ENCODE measurements at places on chromosomes 16 and 17. TPM values are rescaled to one million over a fixed set of nuclear protein-coding genes. Genes with fewer than 3 reads are reported as not detected.

DNA sequence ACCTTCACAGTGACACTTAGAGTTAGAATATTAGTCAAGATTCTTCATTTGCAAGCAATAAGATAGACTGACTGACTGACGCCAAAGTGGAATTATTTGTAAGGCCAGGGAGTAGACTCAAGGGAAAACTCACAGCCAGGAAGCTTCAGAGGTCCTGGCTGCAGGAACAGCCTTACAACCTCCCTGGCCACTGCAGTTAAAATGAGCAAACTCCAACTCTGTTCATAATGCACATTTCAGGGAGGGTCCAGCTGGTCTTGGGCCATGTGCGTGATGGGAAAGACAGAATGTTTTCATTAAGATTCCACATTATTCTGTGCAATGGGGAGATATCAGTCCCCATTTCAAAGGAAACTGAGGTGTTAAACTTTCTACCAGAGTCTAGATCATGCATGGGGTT, 9.9 kb downstream of the CAPNS2 start:
- DNase-seq = peak; percentile 80

DNA sequence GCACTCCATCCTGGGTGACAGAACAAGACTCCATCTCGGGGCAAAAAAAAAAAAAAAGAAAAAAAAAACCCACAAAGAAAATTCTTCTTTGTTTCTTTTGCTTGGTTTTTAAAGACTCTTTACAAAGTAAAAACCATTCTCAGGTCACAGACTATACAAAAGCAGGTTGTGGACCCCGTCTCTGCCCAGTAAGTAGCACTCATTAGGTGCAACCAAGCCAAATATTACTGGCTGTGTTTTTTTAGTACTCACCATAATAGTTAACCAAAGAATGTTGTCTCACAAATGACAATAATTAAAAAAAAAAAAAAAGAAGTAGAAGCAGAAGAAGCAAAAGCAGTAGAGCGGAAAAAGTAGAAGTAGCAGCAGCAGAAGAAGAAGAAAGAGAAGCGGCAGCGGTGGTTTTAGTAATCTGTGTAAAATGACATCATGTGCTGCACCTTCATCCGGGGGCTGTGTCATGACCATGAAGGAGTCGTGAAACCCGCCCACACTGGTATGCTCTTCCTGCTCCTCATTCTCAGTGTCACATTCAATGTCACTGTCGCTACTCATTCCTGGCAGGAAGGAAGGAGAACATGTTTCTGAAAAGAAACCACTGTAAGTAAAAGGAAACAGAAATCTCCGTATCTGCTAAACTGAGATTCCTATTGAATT, 105.4 kb downstream of the TRIM37 start:
- DNase-seq = no peak

TEX19 gene
- total RNA-seq = not detected

- DNase-seq = no peak
Observed at GRCh38 chr16:10983159-10983558, 38.8 kb downstream of the CLEC16A start.

DNA sequence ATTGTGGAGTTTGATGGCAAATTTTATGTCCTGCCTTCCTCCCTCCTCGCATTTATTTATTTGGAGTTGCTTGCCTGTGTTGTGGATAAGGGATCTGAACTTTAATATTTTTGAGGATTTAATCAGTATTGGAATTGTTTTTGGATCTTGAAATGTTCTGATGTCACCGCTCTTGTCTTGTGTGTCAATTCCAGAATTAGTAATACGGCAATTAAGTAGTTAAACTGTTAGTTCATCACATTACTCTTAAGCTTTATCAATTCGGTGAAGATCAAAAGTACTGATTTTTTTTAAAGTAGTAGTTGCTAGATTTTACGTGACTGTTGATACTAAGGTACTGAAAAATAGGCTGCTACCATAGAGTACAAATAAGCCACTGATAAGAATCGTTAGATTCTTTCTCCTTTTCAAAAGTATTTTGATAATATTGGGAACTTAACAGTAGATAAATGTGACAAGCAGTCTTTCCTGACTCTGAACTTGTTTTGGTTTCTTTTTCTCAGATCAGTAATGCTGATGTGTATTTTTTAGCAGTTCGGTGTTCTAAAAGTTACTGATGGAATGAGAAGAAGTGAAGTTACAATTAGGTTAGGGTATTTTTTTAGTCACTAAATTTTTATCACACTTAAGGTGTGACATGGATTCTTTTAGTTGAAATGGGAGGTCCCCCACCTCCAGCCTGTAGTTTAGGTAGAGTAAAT, 2.0 kb downstream of the RBBP6 start:
- no peak for DNase-seq

PRR35 gene
- total RNA-seq = not detected

DNA sequence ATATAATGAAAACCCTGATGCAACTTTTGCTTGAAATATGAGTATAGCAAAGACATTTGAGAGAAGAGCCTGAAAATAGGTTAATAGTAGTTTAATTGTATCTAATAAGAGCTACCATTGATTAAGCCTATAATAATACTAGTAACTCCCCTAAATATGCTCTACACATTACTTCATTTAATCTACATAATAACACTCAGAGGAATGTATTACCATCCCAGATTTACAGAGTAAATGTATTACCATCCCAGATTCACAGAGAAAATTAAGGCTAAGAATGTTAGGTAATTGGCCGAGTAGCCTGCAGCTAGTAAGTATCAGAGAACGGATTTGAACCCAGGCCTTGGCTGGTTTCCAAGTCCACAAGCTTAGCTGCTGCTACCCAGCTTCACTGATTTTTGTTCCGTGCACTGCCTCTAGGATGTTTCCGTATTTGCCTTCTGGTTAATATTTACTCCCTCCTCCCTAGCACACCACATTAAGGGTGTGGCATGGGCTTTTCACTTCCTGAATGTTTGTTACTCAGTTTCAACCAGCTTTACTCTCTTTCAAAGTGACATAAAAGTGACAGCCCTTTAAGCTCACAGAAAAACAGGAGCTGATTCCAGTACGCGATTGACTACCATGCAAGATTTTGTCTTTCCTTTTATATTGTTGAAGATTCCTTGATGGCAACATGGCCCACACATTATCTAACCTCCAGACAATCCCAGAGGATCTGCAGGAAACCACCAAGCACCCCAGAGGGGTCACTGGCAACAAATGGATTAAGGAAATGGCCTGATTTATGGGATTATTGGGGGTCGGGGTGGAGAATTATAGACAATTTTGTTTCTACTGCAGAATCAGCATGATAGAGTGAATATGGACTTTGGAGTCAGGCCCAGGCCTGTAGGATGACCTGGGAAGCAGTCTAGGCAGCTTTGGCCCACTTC, 26.7 kb upstream of the TOX3 start:
- no peak for DNase-seq

Measured in skin of body (tissue), 3 donors.